Stimulated activated CD4-positive, alpha-beta T cell treated with anti-CD3 and anti-CD28 coated beads, Interleukin-12 subunit alpha, Interleukin-12 subunit beta, amount 100 ng/mL, for 4 hours (primary cell): ENCODE measurements at places on chromosomes 2 and 18.

- no peak for DNase-seq
These were observed 305.4 kb downstream of the MTX2 start for GRCh38 chr2:176574484-176575236.

GRCh38 chr2:111239107-111239506, 118.4 kb downstream of the BCL2L11 start:
- DNase-seq, result no peak

DNA sequence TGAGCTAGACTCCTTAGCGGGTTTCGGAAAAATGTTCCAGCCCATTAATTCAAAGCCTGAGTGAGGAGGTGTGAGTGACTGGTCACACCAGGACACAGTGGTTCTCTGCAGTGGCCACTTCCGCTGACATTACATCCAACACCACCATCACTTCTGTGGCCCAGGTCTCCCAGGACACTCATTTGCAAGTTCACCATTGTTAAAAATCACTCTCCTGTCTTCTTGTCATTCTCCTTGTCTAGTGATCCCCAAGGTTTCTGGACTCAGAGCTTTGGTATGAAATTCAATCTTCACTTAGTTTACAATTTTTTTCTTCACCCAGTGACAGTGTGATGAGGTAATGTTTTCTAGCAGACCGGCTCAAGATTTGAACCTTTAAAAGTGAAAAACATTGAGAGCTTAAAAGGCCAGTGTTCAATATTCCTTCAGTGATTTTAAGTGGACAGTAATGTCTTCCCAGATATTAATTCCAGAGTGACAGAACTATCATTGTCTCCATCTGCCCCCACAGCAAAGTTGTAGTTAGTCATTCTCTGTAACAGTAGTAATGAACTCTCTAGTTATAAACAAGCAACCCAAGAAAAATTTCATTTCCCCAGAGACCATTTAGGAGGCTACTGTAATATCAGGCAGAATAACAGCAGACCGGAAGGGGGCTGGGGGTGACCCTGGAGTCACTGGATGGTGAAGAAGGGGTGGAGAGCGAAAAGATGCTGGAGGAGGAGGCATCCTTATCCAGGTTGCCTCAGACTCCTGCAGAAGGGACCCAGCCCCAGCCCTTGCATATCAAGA, 164.9 kb downstream of the GFPT1 start:
- no peak for DNase-seq

GRCh38 chr2:161208527-161209139, 48.4 kb downstream of the TANK start:
- no peak for DNase-seq

GRCh38 chr18:73099759-73100158, 232.0 kb upstream of the NETO1 start:
- DNase-seq, result no peak

GRCh38 chr2:101823347-101823791, 125.9 kb downstream of the MAP4K4 start:
- peak; percentile 55 for DNase-seq

DNA sequence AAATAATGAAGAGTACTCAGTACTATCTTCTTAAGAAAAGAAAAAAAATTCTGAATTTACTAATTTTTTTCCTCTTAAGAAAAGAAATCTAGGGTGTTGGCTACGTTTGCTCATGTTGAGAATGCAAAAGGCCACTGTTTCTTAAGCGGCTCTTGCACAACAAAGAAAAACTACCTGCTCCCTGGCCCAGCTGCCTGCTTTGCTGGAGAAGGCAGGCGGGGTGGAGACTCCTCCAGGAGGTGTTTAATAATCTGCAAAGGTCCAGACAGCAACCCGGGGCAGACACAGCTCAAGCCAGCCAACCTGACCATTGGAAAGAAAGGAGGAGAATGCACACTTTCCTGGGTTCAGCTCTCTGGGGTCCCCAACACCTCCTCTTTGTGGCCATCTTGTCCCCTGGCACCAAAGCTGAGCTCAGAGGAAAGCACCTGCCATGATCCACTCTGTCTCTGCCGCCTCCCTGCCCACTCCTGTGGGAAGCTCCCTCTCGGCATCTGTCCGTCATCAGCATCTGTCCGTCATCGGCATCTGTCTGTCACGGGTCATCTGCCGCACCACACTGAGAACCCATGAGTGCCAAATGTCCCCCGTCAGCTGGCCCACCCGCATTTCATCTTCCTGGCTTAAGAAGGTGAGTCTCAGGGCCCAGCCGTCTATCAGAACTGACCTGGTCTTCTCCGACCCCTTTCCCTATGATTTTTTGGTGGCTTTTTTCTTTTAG, 11.9 kb downstream of the ZNF516 start:
- DNase-seq, result no peak

- DNase-seq, result no peak
These were observed 42.2 kb downstream of the FRZB start for GRCh38 chr2:182824056-182824766.

- DNase-seq, result no peak
These were observed 52.7 kb upstream of the KYNU start for GRCh38 chr2:142824756-142825155.

DNA sequence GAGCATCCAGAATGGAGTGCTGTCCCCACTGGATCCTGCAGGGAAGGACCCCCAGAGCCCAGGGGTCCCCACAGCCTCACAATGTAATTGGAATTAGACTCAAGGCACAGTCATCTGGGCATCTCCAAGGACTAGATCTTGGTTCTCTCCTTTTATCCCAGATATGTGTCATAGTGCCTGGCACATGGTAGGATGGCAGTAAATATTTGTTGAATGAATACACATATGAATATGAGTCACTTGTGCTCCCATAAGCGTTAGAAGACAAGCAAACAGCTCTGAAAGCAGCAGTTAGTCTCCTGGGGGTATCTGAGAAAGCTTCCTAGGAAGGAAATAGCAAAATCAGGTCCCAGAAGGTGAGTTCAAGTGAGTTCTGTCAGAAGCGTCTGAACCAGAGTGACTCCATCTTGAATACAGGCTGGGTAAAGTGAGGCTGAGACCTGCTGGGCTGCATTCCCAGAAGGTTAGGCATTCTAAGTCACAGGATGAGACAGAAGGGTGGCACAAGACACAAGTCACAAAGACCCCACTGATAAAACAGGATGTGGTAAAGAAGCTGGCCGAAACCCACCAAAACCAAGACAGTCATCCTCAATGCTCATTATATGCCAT, 234.1 kb upstream of the ID2 start:
- DNase-seq, result no peak
